ENCODE measurements at places on chromosomes 13 and 19.

DNA sequence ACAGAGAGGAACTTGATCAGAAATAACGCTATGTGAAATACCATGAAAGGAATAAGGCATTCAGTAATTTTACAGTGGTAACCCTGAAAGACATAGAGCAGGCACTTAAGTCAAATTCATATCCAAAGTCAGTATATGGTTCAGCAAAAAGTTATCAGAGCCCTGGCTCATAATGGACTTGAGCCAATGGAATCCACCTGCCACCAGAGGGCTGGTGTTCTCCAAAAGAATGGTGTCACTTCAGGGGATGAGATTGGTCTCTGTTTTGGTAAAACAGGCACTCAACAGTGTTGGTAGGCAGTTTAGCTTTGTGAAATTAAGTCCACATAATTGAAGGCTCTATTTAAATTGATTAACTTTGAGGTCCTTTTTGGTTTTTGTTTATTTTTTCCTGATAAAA lies 93.9 kb downstream of the LIG4 start:
- DNase-seq: no peak

GRCh38 chr19:4115818-4116385 lies 8.0 kb downstream of the MAP2K2 start:
- DNase-seq: no peak

GRCh38 chr13:112966776-112967175 lies 2.2 kb upstream of the MCF2L start:
- DNase-seq: no peak

- no peak for DNase-seq
Measured at GRCh38 chr13:30145709-30146367, 161.5 kb downstream of the KATNAL1 start.

DNA sequence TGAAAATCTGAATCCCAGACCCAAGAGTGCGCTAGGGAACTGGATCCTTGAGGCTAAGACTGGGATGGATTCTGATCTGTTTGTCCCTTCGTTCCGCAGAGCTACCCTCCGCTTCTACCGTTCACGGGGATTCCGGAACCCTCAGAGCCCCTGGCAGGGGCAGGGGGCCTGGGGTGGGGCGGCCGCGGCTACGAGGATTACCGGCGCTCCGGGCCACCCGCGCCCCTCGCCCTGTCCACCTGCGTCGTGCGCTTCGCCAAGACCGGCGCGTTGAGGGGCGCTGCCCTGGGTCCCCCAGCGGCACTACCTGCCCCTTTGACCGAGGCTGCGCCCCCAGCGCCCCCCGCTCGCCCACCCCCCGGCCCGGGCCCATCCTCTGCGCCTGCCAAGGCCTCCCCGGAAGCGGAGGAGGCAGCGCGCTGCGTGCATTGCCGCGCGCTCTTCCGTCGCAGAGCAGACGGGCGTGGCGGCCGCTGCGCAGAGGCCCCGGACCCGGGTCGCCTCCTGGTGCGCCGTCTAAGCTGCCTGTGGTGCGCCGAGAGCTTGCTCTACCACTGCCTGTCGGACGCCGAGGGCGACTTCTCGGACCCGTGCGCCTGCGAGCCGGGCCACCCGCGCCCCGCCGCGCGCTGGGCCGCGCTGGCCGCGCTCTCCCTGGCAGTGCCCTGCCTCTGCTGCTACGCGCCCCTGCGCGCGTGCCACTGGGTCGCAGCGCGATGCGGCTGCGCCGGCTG lies 7.1 kb downstream of the SPRED3 start:
- DNase-seq: no peak

DNA sequence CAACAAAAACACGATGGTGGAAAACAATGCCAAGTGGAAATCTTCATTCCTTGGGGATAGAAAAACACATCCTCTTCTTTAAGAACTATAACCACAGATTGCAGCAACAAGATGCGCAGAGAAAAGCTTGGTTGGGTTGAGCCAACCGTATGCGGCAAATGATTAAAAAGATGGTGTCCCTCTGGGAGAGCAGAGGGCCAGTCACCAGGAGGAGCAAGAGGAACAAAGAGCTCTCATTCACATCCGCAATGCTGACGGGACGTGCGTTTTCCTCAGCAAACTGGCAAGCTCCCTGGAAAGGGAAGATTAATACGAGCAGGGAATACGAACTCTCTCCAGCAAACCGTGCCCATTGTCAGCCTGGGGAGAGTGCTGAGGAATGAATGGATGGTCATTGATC lies 141.6 kb downstream of the KATNAL1 start:
- DNase-seq: no peak

GRCh38 chr13:99347335-99347878 lies 40.2 kb upstream of the GPR183 start:
- DNase-seq: no peak

- no peak for DNase-seq
Measured at GRCh38 chr19:791567-792305, 5.5 kb upstream of the PTBP1 start.

DNA sequence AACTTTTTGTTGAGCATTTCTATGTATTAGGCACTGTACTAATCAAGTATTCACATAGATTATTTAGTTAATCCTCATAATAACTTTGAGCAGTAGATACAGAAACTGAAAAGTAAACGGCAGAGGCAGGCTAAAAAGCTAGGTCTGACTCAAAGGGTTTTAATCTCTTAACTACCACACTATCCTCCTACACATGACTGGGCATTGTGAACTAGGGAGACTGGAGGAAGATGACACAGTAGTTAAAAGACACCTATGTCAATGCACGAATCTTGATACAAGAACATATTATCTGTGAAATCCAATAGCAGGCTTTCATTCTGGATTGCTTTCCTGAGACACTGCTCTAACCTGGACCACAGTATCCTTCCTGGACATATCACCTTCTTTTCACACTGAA lies 36.3 kb downstream of the MICU2 start:
- no peak for DNase-seq

GRCh38 chr19:925526-926322 lies at the start of gene ARID3A:
Gene ARID3A, plus strand, starts transcription at chr19:926035. Its CDS starts 3,494 bp downstream, at chr19:929529.
- no peak for DNase-seq

DNA sequence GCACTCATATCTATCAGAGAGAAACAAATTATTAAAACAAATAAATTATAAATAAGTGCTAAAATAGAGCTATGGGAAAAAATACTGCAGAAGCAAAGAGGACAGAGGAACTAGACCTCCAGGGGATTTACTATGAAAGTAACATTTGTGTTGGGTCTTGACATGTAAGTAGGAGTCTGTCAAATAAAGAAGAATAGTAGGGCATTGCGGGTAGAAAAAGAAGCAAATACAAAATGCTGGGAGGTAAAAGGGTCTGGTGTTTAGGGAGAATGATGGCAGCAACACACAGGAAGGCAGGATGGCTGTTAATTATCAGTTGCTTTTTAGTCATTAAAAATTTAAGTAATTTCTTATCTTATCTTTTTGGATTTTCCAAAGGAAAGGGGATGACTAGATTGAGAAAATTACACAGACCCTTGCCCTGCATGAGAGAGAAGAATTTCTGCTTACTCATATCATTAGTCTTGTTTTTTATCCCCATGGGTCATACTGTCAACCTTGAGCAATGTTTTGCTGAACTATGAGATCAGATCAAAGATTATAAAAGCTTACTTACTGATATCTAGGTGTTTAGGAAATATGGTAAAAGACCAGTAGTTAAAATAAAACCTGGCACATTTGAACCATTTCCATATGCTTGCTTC lies 472.7 kb downstream of the DIAPH3 start:
- DNase-seq: no peak

GRCh38 chr19:18135712-18136584 lies 17.0 kb upstream of the PIK3R2 start:
- DNase-seq: no peak

DNA sequence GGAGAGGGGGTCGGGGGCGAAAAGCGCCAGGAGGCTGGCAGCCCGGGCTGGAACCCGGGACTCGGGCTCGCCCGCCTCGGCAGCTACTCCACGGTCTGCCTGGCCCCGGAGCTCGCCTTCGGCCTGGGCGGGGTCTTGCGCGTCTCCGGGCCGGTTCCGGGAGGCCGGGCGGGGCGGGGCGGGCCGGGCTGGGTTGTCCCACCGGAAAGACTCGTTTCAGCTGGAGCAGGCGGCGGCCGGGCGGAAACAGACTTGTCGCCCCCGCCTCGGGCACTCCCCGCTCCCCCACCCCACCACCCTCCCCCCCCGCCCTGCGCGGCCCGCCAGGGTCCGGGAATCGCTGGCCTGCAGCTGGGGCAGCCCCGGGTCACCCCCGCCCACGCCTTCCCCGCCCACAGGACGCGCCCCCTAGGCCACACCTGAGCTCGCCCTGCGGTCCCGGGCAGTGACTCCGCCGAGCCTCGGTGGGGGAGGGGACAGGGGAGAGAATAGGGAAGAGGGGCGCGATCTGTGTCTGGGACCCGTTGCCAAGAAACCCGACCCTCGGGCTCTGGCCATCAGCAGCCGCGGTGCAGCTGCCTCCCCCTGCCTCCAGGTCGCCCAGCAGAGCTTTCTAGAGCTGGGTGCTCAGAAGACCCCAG lies 109.4 kb downstream of the KCTD15 start:
- no peak for DNase-seq

GRCh38 chr19:55495646-55496349 lies 7.6 kb downstream of the SSC5D start:
- DNase-seq: no peak

DNA sequence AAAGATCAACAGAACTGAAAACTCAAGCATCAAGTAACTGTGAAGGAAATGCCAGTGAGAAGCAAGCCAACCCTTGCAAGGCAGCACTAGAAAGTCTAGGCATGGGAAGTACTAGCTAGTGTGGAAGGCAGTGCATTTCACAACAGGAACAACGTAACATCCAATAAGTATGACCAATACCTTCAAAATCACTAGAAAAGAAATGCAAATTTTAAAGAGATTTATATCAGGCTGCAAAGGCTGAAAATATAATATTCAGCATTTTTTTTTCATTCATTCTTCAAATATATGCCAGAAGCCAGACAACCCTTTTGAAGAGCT lies 121.9 kb downstream of the DLEU7 start:
- no peak for DNase-seq

GRCh38 chr13:42125046-42125445 lies 76.6 kb downstream of the DGKH start:
- DNase-seq: no peak

GRCh38 chr13:23955064-23955463 lies 57.8 kb upstream of the C1QTNF9B start:
- no peak for DNase-seq
